ENCODE measurements at places on chromosomes 1 and 21.

DNA sequence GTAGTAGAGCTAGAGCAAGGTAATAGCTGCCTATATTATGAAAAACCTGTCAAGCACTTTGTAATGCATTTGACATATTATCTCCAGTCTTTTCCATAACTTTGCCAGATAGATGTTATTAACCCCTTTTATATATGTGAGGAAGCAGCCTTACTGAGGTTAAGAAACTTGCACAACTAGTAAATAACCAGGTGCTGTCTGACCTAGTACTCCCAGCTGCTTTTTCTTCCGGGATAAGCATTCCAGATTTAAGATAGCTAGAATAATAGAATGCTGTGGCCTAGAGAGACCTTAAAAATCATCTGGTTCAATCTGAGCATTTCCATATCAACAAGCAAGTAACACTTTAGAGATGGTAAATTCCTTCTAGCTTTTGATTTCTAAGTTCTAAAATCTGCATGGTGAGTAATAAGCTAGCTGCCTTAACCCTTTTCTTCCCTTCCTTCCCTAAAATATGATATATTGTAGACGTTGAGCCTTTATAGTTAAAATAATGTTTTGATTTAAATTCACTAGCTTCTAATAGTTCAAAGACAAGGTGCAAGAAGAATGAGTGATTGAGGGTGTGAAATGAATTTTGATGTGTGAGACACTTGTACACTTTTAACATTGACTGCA lies 1.8 kb downstream of the SH3GLB1 start:
- DNase-seq = no peak

GRCh38 chr1:89175601-89176256 lies at the start of gene GBP7:
TSS of gene GBP7 (minus strand) at chr1:89176003. CDS start at chr1:89171935, 4,068 bp downstream.
- no peak for DNase-seq

DNA sequence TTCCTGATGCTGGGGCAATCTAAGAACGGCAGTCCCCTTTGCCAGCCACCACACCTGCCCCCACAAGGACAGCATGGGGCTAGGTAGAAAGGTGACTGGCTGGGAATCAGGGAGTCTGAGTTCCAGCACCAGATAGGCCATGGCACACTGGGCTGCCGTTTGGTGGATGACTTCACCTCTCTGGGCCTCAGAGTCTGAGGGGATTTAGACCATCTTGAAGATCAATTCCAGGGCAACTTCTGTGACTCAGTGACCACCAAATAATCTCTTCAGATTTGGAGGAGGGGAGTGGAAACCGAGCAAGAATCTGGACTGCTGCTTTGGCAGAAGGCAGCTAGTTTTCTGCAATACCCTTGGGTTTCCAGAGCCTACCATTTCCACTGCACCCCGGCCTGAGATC lies 92.1 kb upstream of the EDN2 start:
- no peak for DNase-seq

- no peak for DNase-seq
Observed at GRCh38 chr1:27331922-27332321, 9.9 kb upstream of the SYTL1 start.

DNA sequence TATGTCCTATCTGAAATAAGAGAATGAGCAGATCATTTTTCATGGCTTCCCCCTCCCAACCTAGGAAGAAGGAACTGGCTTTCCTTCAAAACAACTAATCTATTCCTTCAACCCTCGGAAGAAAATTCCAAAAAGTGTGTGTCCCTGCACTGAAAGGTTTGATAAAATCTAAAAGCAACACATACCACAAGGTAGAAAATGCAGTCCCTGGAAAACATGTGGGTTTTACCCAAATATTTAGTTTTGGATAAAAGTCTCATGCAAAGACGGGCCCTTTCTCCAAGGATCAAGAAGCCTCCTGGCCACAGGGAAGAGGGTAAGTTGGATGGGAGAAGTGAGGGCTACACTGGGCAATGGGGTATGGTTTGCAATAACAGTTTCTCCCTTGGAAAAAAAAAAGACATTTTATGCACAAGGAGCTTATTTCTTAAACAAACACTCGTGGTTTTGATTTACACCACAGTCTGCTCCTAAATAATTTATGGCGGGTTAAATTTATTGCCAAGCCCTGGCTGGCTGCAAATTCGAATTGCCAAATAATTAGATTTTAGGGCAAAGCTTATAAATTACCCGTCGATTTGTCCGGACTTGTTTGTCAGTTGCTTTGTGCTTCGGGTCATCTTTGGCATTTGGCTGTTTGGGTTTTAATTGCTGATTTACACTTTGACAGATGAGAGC lies 28.9 kb downstream of the ERI3 start:
- DNase-seq = peak; percentile 56

DNA sequence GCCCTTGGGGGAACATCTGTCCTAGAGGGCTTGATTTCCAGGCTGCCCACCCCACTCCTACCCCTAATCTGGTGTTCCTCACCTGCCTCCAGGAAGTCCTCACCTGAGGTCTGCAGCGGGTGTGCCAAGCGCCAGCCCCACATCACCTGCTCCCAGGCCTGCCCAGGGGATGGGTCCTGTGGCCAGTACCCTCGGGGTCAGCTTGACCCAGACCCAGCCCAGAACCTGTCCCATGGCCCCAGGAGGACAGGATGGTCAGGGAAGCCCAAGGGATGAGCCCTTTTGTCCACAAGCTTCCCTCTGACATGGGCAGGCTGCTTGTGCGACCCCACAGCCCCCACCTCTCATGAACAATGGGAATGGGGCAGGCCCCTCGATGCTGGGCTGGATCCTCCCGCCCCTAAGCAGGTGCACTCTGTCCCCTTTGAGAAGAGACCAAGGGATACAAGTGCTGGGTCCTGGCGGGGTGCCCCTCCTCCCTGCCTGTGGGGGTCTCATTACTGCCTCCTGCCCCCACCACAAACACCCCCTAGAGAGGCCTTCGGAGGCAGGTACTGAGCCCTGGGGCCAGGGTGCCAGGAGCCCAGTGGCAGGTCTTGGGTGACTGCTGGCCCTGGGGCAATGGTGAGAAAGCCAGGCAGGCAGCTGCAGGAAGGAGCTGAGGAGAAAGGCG lies 3.2 kb downstream of the MIB2 start:
- no peak for DNase-seq

DNA sequence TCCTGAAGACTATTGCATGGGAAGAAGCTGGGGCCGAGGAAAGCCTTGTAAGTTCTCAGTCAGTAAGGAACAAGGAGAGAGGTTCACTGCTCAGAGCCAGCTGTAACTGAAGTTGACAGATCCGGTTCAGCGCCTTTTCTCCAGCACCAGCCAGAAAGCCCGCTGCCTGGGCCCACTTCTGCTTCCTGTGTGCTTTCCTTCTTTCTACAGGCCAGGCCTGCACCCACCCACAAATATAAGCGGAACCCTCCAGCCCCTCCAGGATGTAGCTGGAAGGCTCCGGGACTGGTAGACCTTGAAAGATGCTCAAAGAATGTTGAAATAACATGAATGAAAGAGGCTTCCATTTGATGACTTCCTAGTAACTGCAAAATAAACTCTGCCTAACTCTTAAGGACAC lies 38.8 kb downstream of the PARP1 start:
- no peak for DNase-seq

DNA sequence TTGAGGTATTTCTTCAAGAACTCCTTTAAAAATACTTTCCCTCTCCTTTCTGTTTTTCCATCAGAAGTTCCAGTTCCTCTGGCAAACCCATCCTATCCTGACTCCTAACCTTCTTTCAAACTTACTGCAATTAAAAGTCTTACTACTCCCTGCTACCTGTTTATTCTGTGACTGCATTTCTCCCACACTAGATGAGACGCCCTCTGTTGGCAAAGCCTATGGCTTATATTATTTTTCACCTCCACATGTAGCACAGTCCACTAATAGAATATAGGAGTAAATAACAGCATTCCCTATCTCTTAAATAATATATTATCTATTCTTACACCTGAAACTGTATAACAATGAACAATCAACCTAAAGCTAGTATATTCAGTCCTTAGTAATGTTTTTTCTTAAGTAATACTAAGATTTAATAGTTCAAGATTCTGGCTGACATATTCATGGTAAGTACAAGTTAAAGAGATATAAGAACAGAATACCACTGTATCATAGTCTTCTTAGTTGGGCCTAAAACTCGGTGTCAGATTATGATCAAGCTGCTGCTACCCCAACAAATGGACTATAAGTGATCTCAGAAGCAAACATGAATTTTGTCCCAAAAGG lies 54.8 kb downstream of the RAB3GAP2 start:
- no peak for DNase-seq

DNA sequence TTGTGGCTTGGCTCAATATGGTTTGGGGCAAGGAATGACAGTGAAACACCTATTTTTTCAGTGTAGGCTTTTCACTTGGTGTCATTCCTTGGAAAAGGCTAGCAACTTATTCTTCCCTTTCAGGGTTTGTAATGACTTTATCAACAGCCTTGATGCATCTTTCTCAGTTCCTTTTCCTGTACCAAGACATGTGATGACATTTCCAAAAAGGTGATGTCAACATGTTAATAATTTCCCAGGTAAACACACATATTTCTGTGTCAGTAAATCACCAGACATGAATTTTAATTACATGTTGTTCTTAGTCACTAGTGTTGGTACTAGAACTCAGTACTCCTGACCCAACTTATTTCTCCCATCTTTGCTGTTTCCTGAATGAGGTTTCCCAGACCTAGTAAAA lies 37.8 kb upstream of the RRP15 start:
- no peak for DNase-seq

DNA sequence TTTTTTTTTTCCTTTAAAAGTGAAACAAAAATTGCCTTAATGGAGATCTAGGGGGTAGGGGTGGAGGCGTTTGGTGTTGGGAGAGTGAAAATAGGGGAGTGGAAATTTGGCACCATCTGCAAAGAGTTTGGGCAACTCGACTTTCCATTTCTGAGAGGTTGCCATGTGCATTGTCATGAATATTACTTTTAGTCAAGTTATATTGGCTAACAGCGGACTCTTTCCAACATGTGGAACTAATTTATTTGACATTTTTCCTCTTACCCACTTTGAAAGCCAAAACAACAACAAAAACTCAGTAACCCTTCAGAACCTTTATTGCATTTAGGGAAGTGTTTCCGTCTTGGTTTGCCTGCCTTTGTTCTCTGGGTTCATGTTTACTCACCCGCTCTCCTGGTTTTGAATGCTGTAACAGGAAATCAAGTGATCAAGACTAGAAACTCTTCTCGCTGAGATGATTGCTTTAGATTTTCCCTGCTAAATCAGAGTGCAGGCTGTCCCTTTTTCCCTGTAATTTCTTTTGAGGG lies 70.4 kb downstream of the CACHD1 start:
- peak; percentile 91 for DNase-seq

- no peak for DNase-seq
Observed at GRCh38 chr1:53642607-53643006, 96.4 kb downstream of the GLIS1 start.

DNA sequence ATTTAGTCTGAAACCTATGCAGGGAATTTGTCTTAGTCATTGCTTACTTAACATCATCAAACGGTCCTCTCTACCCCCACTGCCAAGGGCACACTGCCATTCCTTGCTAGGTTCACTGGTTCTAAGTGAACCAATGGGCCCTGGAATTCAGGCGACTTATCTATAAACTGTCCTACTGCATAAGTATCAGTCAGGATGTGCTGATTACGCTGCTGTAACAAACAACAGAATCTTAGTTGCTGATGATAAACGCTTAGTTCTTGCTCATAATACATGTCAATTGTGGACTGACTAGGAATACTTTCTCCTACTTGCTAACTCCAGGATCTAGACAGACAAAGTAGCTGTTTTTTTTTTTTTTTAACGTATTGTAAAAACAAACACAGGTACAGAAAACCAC lies 136.1 kb downstream of the PRDM2 start:
- no peak for DNase-seq

GRCh38 chr1:244106176-244106575 lies 55.1 kb downstream of the ZBTB18 start:
- DNase-seq = no peak

GRCh38 chr1:221824025-221824424 lies 82.1 kb upstream of the DUSP10 start:
- peak; percentile 50 for DNase-seq

- DNase-seq = peak; percentile 37
Observed at GRCh38 chr1:186420923-186421322, 40.0 kb downstream of the PDC start.

GRCh38 chr1:56525489-56526041 lies 53.8 kb downstream of the PLPP3 start:
- no peak for DNase-seq

DNA sequence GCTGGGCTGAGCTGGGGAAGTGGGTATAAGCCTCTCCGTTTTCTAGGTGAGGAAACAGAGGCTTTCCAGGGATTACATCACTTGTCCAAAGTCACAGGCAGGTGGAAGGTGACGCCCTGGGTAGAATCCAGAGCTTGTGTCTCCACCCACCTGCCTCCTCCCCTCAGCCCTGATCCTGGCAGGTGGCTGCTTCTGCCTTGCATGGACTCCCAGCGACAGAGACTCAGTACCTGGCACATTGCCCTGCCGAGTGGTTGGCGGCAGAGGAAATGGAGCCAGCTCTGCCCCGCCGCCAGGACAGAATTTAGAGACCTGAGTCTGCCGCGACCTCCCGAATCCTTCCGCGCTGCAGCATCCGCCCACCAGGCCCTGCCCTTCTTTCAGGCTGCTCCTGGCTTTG lies 2.1 kb downstream of the PLA2G2E start:
- DNase-seq = no peak

- DNase-seq = no peak
Observed at GRCh38 chr21:41929248-41929647, 24.6 kb downstream of the C2CD2 start.

GRCh38 chr1:43455213-43455889 lies 1.6 kb upstream of the HYI start:
- no peak for DNase-seq

DNA sequence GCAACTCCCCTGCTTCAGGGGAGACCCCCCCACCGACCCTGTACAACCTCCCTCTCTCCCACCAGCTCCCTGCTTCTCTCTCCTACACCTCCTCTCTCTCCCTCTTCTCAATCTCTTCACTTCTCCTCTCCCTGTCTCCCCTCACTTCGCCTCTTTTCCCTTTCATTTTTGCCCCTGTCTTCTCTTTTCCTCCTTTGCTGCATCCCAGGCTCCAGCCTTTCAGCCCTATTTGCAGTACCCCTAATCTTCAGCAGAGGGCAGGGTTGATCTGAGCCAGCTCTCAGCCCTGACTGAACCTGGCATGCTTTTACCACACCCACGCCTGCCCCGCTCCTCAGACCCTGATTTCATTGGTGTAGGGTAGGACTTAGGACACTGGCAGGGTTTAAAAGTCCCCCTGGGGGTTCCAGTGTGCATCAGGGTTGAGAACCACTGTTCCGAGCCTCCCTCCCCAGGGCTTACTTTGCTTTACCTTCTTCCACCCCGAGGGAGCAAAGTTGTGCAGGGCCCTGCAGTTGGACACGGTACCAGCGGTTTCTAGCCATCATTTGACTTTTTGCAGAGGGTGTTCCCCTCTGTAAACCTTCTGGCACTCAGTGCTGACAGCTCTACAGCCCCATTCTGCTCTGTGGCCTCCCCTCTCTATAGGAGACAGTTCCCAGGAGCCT lies 67.3 kb upstream of the CNTN2 start:
- DNase-seq = peak; percentile 32

GRCh38 chr1:43031316-43032203 lies 72.9 kb upstream of the SLC2A1 start:
- no peak for DNase-seq
